NCI-H1092 (cell line): ENCODE measurements at places on chromosomes 2 and 18.

- DNase-seq = no peak
Measured at GRCh38 chr2:9703701-9704221, 73.0 kb upstream of the YWHAQ start.

- no peak for DNase-seq
Measured at GRCh38 chr2:183031911-183032794, 6.1 kb downstream of the NCKAP1 start.

DNA sequence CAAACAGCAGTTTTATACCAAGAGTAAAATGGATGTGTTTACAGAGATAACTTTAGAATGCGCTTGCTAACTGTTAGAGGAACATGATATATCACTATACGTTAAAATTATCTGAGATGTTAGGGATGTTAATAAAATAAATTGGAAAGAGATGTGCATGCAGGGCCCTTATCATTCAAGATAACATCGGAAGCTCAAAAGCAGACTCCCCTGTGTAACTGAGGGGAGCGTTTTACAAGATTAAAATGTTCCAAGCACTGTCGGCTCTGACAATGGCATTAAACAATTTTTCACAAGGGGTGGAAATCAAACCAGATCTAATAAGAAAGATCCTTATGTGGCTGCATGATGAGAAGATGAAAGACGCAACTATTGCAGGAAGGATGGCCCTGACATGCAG, 53.3 kb upstream of the DCC start:
- no peak for DNase-seq

GRCh38 chr2:86778957-86779356, 11.8 kb downstream of the CD8A start:
- no peak for DNase-seq

DNA sequence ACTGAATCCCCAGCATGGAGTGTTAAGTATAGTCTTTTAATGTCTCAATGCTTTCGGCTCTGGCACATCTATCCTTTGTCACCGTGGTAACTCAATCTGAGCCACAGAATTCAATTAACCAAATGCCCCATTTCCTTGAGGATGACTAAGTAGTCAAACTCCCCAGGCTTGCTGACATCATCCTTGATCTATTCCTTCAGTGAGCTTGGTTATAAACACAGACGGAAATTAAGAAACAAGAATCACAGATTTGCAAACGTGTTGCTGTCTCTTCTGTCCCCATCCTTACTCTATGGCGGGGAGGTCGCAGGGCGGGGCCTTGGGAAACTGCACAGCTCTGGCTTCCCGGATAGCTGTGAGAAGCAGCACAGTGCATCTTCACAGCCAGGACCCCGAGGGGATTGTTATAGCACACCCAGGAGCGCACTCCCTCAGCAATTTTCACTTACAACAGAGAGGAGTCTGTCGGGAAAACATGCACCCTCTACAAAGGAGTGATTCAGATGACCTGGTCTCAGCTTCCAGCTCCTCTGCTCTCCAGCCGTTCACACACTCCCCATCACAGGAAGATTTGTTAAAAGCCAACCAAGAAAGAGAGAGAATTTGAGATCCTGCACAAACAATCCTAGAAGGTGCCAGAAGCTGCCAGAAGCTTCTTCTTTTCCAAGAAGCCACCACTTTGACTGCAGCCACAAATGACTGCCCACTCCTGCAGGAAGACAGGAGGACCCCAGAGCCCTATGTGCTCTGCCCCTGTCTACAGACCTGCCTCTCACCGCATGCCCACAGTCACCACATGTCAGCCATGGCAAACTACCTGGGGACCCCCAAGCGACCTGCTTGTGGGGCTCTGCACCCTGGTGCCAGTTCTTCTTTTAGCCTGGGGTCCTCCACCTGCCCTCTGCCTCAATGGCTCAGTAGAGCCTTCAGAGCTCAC, 44.9 kb upstream of the YWHAQ start:
- no peak for DNase-seq

DNA sequence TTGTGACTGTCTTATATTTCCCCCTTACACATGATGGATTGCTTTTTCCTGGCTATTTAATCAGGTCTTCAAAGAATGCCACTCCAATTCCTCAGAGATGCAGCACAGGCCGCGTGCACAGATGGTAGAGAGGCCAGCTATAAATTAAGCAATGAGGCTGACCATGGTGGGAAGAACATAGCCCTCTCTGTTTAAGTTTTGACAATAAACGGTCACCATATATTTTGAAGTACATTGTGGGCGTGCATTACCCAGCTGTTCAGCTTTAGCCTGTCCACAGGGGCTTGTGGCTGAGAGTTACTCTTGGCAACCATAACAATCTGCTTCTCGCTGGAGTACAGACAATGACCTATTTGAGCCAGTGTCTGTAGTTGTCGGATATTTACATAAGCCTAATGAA, 730.8 kb downstream of the DCC start:
- DNase-seq = peak; percentile 65
